ENCODE measurements at places on chromosomes 16 and 17.
A peak's percentile ranks its signal among the peaks of the same experiment; 100 is the strongest.

DNA sequence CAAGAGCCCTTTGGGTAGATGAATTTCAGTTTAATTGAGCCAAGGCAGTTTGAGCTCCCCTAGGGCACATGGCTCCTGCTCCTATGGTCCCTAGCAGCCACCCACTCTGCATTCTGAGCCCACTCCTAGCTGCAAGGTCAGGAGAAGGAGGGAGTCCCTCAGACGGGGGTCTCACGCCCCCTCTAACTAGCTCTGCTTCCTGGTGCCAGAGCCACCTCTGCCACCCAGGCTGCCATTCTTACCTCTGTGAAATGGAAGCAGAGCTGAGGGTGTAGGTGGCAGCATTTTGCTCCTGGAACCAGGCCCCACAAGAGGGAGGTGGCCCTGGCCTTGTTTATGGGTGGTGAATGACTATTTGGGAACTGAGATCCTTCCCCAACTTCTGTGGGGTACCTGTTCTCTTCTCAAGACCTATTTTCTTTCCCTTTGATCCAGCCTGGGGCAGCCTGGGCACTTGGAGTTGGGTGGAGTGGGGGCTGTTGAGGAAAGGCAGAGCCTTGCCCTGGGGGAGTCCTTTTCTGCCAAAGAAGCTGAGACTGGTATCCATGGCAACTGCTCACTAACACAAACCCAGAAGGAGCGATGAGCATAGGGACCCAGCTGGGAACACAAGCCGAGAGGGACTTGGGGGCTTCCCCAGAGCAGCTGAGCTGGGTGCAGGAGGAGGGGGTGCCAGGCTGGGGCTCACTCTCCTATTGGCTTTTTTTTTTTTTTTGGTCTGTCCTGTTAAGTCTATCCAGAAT is 4.8 kb downstream of the SPNS2 start:
- no peak for DNase-seq

DNA sequence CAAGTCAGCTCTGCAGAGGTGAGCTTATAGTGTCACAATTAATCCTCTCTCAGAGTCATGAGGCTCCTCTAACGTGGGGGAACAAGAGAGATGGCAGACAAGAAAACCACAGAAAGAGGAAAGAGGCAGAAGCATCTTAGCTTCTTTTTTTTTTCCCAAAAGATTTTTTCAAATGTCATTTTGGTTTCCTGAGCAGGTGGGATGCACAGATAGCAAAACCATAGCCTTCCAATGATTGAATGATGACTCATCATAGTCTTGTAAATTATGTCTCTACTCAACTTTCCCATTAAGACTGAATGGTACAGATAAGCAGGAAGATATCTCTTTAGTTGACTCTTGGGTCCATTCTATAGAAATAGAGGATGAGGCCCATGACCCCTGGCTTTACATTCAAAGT is 162.8 kb upstream of the ZFHX3 start:
- DNase-seq: no peak

- DNase-seq: no peak
Observed at GRCh38 chr16:4081521-4082021, 34.7 kb downstream of the ADCY9 start.

DNA sequence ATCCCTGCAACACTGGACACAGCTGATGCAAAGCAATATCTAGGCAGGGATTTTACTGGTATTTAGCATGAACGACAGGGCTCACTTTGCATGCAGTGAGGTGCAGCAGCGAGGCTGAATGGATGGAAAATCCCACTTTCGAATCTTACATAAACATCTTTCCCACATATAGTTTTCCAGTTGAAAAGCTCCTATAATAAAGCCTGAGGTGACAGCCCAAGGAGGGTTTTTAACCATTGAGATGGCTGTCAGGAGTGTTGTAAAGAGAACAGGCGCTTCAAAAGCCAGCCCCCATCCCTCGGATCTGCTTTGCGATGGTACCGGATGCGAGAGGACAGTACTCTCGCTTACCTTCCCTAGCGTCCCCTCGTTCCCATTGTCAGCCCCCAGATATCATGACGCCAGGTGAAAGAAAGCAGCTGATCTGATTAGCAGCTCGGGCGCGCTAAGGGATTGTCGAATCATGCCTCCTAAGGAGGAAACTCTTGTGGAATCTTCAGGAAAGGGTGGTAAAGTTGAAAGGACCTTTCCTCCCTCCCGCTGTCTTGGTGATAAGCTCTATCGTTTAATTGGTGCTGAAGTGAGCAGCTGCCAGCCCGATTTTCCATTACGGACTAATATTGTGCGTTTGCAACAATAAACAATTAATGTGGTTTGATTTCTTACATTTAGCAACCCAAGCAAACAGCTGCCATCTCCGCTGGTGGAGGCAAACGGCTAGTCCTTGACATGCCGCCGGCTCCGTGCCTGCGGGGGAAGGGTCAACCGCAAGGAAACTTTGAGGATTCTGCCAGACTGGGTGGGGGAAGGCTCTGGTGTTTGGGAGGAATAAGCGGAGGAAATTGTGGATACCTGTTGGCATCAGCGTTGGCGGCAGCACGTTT is 1.8 kb downstream of the CDH8 start:
- DNase-seq: no peak

DNA sequence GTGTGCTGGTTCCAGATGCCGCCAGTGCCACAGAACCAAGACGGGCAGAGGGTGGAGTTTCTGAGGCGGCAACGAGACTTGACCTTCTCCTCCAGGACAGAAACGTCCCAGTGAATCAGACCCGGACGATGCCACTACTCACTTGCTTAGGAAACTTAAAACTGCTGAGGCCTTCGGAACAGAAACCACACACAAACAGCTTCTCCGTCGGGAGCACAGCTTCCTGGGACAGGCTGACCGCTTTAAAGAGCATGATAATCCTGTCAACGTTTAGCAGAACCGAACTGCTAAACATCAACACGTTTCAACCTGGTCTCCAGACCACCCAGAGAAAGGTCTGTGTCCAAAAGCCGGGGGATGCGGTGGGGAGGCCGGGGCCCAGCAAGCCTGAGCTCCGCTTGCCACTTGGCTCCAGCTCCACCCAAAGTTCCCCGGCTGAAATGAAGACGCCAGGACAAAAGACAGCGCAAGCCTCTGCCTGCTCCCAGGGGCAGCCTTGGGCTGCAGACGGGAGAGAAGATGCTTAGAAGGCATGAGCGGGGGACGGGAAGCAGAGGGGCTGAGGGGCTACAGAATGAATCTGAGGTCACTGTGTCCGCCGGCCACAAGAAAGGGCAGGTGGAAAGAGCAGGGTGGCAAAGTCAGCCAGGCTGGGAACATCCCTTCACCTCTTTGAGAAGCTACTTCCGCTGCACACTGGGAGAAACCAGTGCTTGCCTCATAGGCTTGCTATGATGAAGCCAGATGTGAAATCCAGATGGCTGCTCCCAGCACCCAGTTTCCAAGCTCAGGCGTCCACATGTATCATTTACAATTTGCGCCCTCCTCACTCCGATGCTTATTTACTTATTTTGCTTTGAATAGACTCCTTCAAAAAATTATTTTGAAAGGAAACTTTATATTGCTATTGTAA is 69.0 kb downstream of the MRM3 start:
- DNase-seq: no peak

DNA sequence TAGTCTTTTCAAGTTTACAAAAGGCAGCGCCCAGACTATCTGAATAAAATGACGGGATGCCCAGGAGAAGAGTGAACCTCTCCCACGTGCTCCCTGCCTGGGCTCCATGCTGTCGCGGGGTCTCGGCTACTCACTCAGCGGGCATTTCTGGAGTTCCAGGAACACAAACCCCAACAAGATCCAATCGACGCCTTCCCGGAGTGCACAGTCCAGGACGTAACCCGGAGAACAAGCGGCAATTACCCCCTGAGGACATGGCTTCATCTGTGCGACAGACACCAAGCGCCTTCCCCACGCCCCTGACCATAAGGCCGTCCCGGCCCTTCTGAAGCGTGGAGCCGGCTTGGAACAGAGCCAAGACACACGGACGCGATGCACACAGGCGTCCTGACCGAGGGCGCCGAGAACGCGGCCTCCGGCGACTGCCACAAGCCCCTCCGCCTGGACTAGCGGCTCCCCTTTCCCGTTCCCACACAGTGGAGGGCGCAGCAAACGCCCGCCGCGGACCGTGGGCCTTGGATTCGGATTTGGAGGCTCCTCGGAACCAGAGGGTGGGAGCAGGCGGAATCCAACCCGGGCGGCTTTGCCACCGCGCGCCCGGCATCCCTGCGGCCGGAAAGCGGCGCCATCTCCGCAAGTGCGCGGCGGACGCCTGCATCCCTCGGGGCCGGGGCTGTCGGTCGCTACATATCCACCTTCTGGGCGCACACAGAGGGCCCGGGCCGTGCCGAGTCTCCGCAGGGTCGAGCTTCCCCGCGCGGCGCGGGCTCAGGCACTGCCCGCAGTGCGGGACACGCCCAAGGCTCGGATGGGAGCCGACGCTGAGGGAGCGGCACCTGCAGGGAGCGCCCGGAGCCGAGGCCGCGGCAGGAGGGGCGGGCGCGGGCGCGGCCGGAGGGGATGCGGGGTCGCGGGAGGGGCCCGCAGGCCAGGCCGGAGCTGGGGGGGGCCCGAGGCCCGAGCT is 725 bp downstream of the ABCA3 start:
- peak; percentile 91 for DNase-seq

DNA sequence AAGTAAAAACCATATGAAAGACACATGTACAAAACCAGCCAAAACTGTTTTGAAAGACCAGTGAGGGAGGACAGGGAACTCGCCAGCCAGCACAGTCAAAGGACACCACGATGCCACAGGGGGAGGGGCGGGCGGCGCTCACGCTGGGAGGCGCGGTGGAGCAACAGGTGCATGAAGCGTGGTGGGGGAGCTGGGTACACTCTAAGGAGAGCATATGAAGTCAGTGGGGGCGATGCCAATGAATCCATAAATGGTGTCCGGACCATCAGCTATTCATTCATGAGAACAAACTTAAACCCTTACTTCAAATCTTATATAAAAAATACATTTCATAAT is 101.0 kb upstream of the DNAH17 start:
- DNase-seq: no peak

GRCh38 chr17:57001541-57001940 is 23.6 kb downstream of the SCPEP1 start:
- DNase-seq: no peak

DNA sequence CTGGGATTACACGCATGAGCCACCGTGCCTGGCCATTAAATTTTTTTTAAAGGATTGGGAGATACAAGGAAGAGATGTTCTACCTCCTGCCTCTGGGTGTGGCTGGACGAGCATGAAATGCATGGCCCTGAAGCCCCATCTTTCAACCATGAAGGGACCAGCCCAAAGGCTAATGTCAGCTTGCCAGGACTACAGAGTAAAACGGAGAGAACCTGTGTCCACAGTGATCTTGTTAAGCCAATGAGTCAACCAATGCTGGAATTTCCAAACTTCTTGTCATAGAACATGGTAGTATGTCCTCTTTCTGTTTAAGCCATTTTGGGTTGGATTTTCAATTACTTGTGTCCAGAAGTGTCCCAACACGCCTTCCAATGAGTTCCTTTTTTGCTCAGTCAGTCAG is 71.3 kb downstream of the RTN4RL1 start:
- DNase-seq: no peak

GRCh38 chr17:42979511-42980273 is at the start of gene PTGES3L:
Gene PTGES3L, minus strand, starts transcription at chr17:42980080. Its CDS starts 27 bp downstream, at chr17:42980053.
- DNase-seq: peak; percentile 89

GRCh38 chr17:34981538-34982241 is 1.4 kb downstream of the LIG3 start:
- DNase-seq: no peak

DNA sequence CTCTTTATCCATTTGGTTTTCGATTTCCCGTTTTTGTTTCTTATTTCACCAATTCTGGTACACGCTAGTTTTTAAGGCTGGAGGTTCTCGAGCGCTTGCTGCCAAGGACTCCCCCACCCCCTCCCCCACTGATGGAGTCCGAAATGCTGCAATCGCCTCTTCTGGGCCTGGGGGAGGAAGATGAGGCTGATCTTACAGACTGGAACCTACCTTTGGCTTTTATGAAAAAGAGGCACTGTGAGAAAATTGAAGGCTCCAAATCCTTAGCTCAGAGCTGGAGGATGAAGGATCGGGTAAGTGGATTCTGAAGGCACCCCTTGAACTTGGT is 825 bp downstream of the RPTOR start:
- DNase-seq: no peak

- DNase-seq: no peak
Observed at GRCh38 chr17:5563456-5563855, 20.9 kb downstream of the NLRP1 start.

- DNase-seq: no peak
Observed at GRCh38 chr17:64938290-64938689, 19.0 kb upstream of the LRRC37A3 start.

DNA sequence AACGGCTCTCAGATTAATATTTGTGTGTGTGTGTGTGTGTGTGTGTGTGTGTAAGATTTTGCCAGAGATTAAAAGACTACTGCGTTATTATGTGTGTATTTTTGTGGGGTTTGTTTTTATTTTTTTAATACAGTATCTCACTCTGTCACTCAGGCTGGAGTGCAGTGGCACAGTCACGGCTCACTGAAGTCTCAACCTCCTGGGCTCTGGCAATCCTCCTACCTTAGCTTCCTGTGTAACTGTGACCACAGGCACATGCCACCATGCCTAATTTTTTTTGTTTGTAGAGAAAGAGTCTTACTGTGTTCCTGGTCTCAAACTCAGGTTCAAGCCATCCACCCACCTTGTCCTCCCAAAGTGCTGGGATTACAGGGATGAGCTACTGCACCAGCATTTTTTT is 87.2 kb downstream of the CYB561 start:
- no peak for DNase-seq

- DNase-seq: no peak
Observed at GRCh38 chr17:10325031-10325695, 47.6 kb downstream of the MYH13 start.

GRCh38 chr16:17382514-17382913 is 88.2 kb downstream of the XYLT1 start:
- DNase-seq: peak; percentile 47

- DNase-seq: no peak
Observed at GRCh38 chr17:5115673-5116651, at the start of gene USP6. Gene USP6, plus strand, starts transcription at chr17:5116032. Its CDS starts 14,336 bp downstream, at chr17:5130368.

- peak; percentile 39 for DNase-seq
Observed at GRCh38 chr17:30200106-30200505, 35.4 kb downstream of the SLC6A4 start.

DNA sequence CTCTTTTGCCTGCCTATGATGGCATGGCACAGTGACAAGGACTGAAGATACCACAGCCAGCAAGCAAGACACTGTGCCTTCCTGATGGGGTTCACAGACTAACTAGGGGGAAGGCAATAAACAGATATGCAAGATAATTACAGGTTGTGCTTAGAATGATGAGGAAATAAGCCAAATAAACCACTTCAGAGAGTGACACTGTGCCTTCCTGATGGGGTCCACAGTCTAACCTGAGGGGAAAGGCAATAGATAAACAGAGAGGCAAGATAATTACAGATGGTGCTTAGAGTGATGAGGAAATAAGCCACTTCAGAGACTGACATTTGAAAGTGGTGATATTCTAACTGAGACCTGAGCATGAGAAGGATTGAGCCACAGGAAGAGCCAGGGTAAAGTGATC is 84.2 kb downstream of the HS3ST2 start:
- no peak for DNase-seq
